ENCODE measurements at places on chromosomes 2 and 18.

- no peak overlapping the region for H3K27ac ChIP-seq
- H3K4me3 ChIP-seq: no peak overlapping the region
Observed at GRCh38 chr18:28706397-28706796, 529.5 kb upstream of the CDH2 start.

DNA sequence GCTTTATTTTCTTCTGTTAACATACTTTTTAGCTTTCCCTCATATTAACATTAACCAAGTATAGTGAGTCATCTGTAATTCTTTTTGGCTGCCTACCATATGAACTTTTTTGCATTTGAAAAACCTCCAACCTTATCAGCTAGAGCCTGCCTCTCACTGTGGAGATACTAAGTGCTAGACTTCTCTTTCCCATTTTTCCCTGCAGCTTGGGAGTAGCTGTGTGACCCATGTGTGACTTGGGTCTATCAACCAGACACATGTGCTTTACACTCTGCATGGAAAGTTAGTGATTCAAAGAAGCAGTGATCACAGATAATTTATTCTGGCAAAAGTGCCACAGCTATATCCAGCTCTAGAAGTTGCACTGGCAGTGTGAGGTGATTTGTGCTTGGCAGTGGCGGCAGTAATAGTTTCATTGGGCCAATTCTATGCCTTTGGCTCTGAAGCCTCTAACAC is 36.3 kb downstream of the PREPL start:
- H3K27ac ChIP-seq: no peak overlapping the region
- peaks cover 3% of the 10 kb centered on the region for H3K4me1 ChIP-seq
- H3K4me3 ChIP-seq: no peak overlapping the region

- DNase-seq: no peak
- H3K27ac ChIP-seq: no peak overlapping the region
- peaks cover 37% of the 10 kb centered on the region for H3K36me3 ChIP-seq
- peaks cover 2% of the 10 kb centered on the region for H3K4me1 ChIP-seq
- no peaks in the 10 kb centered on the region for H3K27me3 ChIP-seq
Observed at GRCh38 chr2:43224571-43225092, 1.8 kb downstream of the ZFP36L2 start.

DNA sequence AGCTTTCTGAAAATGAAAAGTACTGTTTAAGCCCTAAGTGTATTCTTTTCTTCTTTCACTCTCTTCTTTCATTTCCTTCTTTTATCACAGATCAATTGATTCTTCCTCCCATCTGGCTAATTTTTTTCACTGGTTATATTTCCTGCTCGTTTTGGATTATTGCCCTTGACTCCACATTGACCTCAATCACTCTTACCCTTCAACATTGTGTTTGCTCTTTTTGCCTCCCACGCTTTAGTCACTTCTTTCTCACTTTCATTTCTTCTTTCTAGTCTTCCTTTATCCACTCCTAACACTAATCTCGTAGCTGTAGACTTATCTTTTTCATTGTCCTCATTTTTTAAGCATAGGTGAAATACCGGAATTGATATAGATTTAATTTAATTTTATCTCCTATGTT is 320.3 kb upstream of the VRK2 start:
- no peaks in the 10 kb centered on the region for H3K36me3 ChIP-seq
- no peak overlapping the region for H3K27ac ChIP-seq
- DNase-seq: no peak
- H3K4me1 ChIP-seq: no peaks in the 10 kb centered on the region
- H3K4me3 ChIP-seq: no peak overlapping the region
- H3K27me3 ChIP-seq: no peaks in the 10 kb centered on the region

DNA sequence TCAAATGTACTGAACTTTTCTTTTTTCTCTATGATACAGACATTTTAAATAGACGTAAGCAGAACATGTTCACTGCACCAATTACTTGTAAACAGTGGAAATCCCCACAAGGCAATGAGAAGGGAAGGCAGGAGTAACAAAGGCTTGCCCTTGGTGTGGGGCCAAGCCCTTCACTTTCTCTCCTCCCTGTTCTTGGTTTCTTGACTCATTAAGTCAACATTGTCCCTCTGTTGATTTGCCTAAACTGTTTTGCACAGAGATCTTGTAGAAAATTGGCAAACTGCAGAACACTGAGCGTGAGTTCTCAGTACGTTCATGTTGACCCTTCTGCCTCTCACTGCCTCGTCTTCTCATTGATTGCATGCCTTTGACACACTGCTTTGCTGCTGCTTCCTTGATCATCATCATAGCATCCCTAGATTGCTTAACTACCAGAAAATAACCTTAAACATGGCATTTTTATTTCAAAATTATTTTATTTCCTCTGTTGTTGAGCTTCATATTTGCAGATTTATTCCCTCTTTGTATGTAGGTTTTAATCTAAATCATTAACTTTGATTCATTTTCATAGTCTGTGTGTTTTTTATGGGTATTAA is 257.7 kb downstream of the PTGR3 start:
- no peaks in the 10 kb centered on the region for H3K36me3 ChIP-seq
- no peak overlapping the region for H3K27ac ChIP-seq
- peaks cover 10% of the 10 kb centered on the region for H3K4me1 ChIP-seq
- no peaks in the 10 kb centered on the region for H3K27me3 ChIP-seq

DNA sequence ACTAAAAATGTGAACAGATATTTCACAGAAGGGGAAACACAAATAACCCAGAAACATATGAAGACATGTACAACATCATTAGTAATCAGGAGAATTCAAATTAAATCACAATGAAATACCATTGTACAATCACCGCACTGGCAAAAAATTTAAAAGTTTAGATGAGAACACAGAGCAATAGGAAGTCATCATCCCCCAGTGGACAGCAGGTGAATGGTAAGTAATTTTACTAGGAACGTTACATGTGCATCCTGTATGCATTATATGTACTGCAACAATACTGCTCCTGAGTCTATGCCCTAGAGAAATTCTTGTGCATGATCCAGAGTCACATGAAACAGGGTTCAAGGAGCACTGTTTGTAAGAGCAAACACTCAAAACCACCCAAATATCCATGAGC is 713.8 kb downstream of the NRXN1 start:
- no peaks in the 10 kb centered on the region for H3K4me1 ChIP-seq
- H3K27me3 ChIP-seq: no peaks in the 10 kb centered on the region
- H3K36me3 ChIP-seq: no peaks in the 10 kb centered on the region
- DNase-seq: no peak
- no peak overlapping the region for H3K27ac ChIP-seq

DNA sequence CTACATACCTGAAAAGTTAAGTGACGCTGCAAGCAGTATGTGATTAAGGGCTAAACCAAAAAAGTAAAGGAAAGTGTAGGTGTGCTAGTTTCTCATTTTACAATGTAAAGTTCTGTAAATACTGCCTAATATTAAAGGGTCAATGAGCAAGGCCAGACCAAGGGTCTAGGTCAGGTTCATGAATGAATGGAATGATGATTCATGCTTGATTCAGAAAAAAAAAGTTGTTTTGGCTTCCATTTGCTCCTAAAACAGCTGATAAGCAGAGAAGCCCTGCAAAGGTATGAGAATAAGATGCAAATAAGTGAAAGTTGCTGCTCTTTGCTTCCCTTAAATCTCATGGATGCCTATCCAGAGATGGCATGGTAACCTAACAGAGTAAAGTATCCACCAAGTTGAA is 61.3 kb downstream of the PTRHD1 start:
- H3K36me3 ChIP-seq: no peaks in the 10 kb centered on the region
- DNase-seq: no peak
- H3K27ac ChIP-seq: no peak overlapping the region
- no peak overlapping the region for H3K4me3 ChIP-seq

GRCh38 chr18:23684515-23685197 is 4.6 kb upstream of the LAMA3 start:
- no peaks in the 10 kb centered on the region for H3K36me3 ChIP-seq
- H3K27ac ChIP-seq: no peak overlapping the region
- H3K4me1 ChIP-seq: no peaks in the 10 kb centered on the region
- peaks cover 6% of the 10 kb centered on the region for H3K27me3 ChIP-seq

- H3K4me3 ChIP-seq: no peak overlapping the region
- no peak for DNase-seq
- H3K4me1 ChIP-seq: no peaks in the 10 kb centered on the region
- H3K36me3 ChIP-seq: peaks cover 3% of the 10 kb centered on the region
Observed at GRCh38 chr2:192657362-192657761, 462.6 kb upstream of the TMEFF2 start.

- H3K4me1 ChIP-seq: no peaks in the 10 kb centered on the region
- H3K27me3 ChIP-seq: no peaks in the 10 kb centered on the region
- no peak overlapping the region for H3K27ac ChIP-seq
- H3K4me3 ChIP-seq: no peak overlapping the region
- no peaks in the 10 kb centered on the region for H3K36me3 ChIP-seq
Observed at GRCh38 chr2:184215745-184216144, 382.6 kb upstream of the ZNF804A start.

DNA sequence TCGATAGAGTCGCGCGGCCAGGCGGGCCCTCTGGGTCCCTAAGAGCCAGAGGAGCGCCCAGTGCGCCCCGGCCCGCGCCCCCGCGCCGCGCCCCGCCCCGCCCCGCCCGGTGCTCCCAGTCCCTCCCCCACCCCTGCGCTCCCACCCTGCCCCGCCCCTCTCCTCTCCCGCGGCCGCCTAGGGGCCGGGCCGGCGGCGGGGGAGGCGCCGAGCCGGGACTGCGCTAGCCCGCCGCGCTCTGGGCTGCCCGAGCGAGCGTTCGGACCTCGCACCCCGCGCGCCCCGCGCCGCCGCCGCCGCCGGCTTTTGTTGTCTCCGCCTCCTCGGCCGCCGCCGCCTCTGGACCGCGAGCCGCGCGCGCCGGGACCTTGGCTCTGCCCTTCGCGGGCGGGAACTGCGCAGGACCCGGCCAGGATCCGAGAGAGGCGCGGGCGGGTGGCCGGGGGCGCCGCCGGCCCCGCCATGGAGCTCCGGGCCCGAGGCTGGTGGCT is at the start of gene GPC1:
GPC1 (plus strand) TSS at position 207 of the 491 bp plus-strand sequence; CDS start at position 463, 256 bp downstream.
- H3K27me3 ChIP-seq: peaks cover 13% of the 10 kb centered on the region
- DNase-seq: peak; percentile 70
- H3K27ac ChIP-seq: no peak within 1 kb of the TSS
- peak within 1 kb of the TSS; percentile 81 for H3K4me3 ChIP-seq
- H3K36me3 ChIP-seq: peaks cover 2% of the 10 kb centered on the region
- H3K4me1 ChIP-seq: no peaks in the 10 kb centered on the region

GRCh38 chr2:75592888-75593287 is 32.1 kb upstream of the EVA1A start:
- H3K27me3 ChIP-seq: no peaks in the 10 kb centered on the region
- no peaks in the 10 kb centered on the region for H3K36me3 ChIP-seq
- H3K4me1 ChIP-seq: no peaks in the 10 kb centered on the region
- DNase-seq: no peak
- H3K4me3 ChIP-seq: no peak overlapping the region
- no peak overlapping the region for H3K27ac ChIP-seq

GRCh38 chr2:238131761-238132462 is 6.6 kb upstream of the KLHL30 start:
- DNase-seq: no peak
- no peaks in the 10 kb centered on the region for H3K36me3 ChIP-seq
- H3K27me3 ChIP-seq: no peaks in the 10 kb centered on the region
- no peak overlapping the region for H3K4me3 ChIP-seq
- H3K27ac ChIP-seq: no peak overlapping the region

GRCh38 chr2:238949710-238950345 is 101.9 kb downstream of the TWIST2 start:
- H3K27me3 ChIP-seq: no peaks in the 10 kb centered on the region
- DNase-seq: peak; percentile 16
- H3K4me3 ChIP-seq: no peak overlapping the region
- no peaks in the 10 kb centered on the region for H3K4me1 ChIP-seq
- H3K36me3 ChIP-seq: no peaks in the 10 kb centered on the region

DNA sequence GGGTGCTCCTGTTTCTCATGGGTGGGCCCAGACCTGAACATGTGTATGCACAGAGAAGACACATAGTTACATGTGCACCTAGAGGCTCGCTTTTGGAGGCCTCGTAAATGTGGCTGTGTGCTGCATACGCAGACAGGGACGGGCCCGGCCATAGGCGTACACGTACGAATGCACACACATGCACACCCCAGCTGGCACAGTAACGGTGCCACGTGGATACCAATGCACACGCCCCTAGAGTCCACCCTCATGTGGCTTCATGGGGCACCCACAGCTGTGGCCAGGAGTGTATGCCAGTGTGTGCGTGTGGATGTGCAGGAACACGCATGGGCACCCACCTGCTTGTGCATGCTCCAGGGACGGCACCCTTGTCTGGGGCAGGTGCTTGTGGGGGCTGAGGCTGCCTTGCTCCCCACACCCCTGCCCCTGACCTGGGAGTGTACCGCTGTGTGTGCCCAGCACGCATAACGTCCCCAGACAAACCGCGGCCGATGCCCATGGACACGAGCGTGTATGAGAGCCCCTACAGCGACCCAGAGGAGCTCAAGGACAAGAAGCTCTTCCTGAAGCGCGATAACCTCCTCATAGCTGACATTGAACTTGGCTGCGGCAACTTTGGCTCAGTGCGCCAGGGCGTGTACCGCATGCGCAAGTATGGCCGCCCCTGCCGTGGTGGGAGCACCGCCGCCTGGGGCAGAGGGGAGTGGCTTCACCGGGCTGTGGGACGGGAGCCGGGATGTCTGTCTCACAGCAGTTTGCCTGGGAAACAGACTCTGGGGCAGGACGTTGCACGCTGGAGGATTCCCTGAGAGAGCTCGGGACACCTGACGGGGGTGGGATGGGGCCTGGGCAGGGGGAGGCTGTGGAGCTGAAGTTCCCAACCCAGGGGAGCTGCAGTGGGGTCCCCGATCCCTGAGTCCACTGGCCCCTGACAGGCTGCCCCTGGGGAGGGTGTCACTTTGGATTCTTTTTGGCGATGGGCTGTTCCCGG is 21.0 kb downstream of the ZAP70 start:
- no peaks in the 10 kb centered on the region for H3K27me3 ChIP-seq
- no peak overlapping the region for H3K27ac ChIP-seq
- H3K4me1 ChIP-seq: no peaks in the 10 kb centered on the region
- H3K4me3 ChIP-seq: no peak overlapping the region
- no peaks in the 10 kb centered on the region for H3K36me3 ChIP-seq

GRCh38 chr18:34158881-34159690 is 65.6 kb downstream of the NOL4 start:
- H3K4me1 ChIP-seq: no peaks in the 10 kb centered on the region
- H3K27me3 ChIP-seq: 0 out of 2 replicates have a peak, but pooled peaks cover 4% of the 10 kb centered on the region
- H3K36me3 ChIP-seq: no peaks in the 10 kb centered on the region
- H3K4me3 ChIP-seq: peak overlapping the region; percentile 67

DNA sequence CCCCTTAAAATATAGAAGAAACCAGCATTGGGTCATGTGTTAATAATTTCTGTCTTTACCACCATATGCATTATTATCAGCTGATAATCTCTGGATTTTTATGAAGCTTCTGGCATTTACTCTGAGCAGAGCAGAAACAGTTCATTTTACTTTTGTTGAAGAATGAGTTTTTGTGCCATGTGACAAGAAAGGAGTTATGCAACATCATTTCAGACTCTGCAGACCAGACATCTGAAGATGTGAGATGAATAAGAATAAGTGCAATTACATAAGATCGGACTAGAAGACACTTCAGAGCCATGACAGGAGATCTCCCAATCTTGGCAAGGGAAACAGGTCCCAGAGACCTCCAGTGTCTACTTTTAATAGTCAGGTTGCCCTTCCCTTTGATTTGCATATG is 869.4 kb upstream of the VRK2 start:
- H3K4me3 ChIP-seq: no peak overlapping the region
- H3K27me3 ChIP-seq: no peaks in the 10 kb centered on the region
- no peaks in the 10 kb centered on the region for H3K4me1 ChIP-seq
- DNase-seq: no peak
- H3K27ac ChIP-seq: no peak overlapping the region

Data from H9 (cell line).